Stimulated activated CD8-positive, alpha-beta memory T cell treated with anti-CD3 and anti-CD28 coated beads, Interleukin-12 subunit alpha, Interleukin-12 subunit beta, amount 100 ng/mL, for 1 hour (primary cell): ENCODE measurements at places on chromosomes 12 and 14.

- DNase-seq = peak; percentile 25
Measured at GRCh38 chr12:69070319-69071090, 137.5 kb upstream of the CPM start.

GRCh38 chr12:11765421-11765816 is 115.9 kb downstream of the ETV6 start:
- no peak for DNase-seq

GRCh38 chr12:20376984-20377383 is 8.6 kb downstream of the PDE3A start:
- DNase-seq = no peak

- no peak for DNase-seq
Measured at GRCh38 chr12:42809226-42809625, 219.7 kb upstream of the PRICKLE1 start.

DNA sequence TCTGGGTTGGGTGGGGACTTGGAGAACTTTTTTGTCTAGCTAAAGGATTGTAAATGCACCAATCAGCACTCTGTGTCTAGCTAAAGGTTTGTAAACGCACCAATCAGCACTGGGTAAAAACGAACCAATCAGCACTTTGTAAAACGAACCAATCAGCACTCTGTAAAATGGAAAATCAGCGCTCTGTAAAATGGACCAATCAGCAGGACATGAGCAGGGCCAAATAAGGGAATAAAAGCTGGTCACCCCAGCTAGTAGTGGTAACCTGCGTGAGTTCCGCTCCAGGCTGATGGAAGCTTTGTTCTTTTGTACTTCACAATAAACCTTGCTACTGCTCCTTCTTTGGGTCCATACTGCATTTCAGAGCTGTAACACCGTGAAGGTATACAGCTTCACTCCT is 1.7 kb upstream of the ACOT2 start:
- no peak for DNase-seq

DNA sequence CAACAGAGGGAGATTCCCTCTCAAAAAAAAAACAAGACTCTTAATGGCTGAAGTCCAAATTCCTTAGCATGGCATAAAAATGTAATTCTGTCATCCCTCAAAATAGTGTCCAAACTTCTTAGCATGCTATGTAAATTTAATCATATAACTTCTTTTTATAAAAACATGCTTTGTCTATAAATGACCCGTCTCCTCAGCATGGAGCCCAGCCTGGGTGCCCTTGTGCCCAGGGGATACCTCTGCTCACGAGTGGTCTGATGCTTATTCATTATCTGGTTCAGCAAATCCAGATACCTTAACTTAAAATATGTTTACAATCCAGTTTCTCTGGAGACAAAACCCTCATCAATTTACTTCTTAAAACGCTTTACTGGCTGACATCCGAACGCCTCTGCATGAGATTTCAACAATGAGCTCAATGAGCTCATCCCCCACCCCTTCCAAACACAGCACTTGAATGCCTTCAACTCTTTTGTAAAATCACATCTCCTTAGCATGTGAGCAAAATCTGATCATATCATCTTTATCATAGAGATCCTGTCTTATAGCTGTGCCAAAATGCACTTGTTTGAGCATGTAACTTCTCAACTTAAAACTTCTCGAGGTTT is 15.7 kb downstream of the RTL1 start:
- no peak for DNase-seq

DNA sequence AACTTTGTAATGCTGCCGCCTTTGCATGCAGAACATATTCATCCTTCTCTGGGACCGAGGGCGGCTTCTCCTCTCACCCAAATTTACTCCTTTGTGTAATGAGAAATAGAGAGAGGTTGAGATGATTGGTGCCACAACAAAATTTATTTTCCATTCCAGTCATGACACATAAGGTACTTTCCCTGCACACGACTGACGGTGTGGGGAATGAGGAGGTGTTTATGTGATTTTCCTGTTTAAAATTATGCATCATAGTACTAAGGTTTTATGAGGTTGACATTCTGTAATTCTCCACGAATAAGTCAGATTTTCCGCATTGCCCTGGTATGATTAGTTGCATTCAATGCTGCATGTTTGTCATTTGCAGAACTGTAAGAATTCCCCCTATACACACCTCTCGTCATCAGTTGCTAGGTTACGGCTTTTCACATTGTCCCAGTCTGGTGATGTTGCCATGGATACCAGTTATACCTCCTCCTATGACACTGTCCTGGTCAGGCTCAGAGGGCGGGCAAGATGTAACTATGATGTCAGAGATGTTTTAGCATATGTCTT is 23.1 kb downstream of the BICDL1 start:
- DNase-seq = peak; percentile 67

- DNase-seq = no peak
Measured at GRCh38 chr12:53097207-53097563, 282 bp upstream of the IGFBP6 start.

GRCh38 chr12:30525171-30525570 is 170.5 kb downstream of the IPO8 start:
- DNase-seq = no peak

GRCh38 chr12:19021646-19022045 is 107.9 kb upstream of the PLEKHA5 start:
- DNase-seq = no peak

DNA sequence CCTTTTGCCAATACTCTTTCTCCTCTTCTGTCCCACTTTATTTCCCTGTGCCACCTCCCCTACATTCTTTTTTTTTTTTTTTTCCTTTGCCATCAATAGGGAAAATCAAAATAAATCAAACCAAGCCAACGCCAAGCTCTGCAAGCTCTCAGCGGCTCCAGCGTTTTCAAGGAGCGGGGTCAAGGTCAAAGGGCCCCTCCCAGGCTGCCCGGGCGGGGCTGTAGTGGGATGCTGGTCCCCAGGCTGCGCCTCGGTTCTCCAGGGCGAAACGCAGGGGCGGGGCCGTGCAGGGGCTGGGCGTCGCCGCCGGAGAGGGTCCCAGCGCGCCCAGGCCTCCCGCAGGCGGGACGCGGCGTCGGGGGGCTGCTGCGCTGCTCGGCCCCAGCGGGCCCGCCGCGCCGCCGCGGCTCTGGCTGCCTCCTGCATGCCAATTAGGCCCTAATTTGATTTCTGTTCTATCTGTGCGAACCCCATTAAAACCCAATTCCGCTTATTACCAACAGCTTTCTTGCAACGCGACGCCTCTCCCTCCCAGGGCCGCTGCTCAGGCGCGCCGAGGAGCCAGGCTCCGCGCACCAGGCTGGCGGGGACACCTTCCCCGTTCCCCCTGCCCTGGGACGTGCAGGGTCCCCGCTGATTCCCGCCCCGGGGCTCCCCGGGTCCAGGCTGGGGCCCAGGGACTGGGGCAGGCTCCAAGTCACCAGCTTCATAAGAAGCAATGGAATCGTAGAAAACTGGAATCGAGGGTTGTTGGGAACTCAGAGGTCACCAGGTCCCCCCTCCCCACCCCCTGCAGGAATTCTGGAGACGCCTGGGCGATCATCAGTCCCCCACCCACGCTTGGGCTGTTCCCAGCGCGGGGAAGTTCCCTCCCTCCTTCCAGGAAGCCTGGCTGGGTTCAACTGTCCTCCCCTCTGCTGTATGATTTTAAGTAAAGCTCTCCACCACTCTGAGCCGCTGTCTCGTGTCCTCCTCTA is 50.7 kb upstream of the MAP1LC3B2 start:
- no peak for DNase-seq

DNA sequence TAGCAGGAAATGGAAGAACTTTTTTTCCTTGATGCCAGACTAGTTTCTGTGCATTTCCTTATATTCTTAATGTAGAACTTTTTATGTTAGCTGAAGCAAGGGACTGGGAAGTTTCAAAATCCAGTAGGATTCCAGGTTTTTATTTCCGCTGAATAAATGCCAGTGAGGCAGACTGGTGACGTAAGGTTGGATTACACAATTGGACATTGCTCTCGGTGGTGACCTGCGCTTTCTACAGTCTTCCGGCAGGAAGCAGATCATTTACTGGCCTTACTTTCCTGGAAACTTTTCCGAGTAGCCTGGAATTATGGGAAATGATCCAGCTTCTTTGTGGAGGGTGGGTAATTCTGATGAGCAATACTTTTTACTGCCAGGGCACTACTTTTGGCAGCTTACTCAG is 3.6 kb downstream of the IFT43 start:
- no peak for DNase-seq

DNA sequence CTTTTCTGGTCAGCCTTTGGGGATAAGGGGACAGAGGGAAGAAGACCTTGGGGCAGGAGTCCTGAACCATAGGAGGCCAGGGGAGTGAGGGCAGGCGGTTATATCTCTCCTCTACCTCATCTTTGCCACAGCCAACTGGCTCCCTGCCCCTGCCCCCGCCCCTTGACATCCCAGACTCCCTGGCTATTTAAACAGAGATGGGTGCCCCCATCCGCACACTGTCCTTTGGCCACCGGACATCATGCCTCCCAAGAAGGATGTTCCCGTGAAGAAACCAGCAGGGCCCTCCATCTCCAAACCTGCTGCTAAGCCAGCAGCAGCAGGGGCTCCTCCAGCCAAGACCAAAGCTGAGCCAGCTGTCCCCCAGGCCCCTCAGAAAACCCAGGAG is 1.3 kb downstream of the MYL6B start:
- DNase-seq = no peak

DNA sequence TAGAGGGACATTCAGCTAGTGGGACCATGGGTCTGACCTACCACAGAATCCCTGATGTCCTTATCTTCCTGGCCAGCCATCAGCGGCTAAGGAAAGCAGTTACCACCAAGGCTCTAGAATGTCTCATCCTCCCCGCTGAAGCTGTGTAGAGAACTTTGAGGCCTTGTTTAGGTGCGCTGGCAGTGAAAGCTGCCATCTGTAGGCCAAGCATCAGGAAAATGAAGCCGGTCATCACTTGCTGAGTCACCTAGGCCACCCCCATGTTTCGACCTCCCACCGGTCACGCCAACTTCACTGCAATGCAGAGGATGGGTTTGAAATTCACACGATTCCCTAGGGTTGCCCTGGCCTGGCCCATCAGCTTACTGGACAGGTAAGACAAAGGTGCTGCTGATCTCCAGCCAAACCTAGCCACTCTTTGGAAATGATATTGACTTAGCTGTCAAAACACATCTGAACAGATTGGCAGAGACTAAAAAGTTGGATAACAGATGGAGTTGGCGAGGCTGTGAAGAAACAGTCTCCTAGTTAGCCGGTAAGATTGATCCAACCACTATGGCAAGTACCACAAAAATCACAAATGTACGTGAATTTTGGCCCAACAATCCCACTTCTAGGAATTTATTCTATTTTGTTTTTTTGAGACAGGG is 52.0 kb downstream of the NOS1 start:
- no peak for DNase-seq

GRCh38 chr14:61420326-61420725 is 98.9 kb downstream of the PRKCH start:
- DNase-seq = no peak

DNA sequence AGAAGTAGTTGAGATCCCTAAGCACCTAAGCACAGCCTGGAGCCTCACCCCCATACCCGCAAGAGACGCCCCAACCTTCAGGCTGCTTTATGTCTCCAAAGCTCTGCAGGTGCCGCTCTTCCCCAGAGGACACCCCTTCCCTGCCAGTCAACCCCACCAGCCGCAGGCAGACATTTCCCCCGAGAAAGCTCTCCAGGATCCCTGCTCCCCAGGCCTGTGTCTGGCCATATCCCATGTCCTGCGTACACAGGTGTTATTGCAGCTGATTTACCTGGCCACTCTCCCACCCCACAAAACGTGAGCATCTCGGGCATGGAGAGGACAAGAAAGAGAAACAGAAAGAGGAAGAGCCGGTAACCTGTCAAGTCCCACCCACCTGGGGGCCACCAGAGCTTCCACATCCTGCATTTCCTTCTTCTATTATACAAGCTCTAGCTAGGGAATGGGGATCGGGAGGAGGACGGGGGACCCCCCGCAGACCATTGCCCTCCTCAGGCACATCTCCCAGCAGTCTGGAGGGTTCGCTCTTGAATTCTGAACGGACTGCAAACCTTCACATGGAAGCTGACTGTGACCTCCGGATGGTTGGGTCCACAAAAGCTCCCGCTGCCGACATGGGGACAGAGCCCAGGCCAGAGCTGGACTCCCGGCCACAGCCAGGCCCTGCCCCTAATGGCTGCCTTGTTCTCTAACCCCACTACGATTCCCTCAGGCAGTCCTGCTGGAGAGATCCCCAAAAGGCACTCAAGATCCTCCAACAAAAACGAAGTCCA is 17.6 kb downstream of the CCDC88C start:
- no peak for DNase-seq

DNA sequence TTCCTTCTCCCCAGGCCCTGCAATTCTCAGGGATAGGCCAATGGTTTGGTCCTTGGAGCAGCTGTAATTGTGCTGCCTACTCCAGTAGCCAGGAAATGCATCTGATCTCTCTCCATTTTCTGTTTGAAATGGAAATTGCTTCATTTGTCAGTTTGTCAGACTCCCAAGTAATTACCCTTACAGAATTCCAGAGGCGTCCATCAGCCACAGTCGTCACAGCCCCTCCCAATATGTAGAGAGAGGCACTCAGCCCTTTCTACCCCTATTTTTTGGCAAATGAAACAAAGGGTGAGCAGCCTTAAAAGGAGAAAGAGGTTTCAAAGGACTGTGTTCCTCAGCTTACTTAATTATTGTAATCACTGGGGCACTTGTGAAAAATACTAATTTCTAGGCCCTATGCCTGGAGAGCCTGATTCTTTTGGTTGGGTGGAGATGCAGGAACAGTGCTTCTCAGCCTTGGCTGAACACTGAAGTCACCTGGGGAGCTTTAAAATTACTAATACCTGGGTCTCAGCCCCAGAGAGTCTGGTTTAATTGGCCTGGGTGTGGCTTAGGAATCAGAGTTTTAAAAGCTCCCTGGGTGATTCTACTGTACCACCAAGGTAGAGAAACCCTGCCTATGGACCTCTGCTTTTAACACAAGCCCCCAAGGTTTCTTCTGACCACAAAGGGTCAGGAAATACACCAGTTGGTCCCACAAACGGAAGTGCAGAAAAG is 190.0 kb downstream of the EMP1 start:
- DNase-seq = no peak

DNA sequence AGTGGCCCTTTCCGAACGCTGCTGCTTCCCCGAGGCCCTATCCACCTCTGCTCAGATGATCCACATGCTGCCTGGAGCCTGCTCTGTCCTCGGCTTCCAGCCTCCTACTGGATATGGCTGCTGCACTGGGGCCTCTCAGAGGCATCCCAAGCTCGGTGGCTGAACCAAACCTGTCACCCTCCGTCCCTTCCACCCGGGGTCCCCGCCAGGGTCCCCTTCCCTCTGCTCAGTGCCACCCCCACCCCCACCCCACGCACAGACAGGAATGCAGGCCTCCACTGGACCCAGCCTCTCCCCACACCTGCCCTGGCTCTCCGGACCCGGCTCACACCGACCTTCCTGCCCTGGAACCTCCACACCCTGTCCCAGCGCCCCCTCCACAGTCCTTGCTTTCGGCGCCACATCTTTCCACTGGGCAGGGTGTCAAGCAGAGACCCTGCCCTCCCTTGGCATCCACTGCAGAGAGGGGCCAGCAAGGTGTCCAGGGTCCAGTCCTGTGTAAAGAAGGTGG is 6.1 kb downstream of the CEP170B start:
- DNase-seq = no peak

GRCh38 chr12:119748497-119748896 is 80.6 kb downstream of the PRKAB1 start:
- DNase-seq = no peak
